ENCODE measurements at places on chromosomes 5 and 9. TPM values are rescaled to one million over a fixed set of nuclear protein-coding genes. Genes with fewer than 3 reads are reported as not detected.
A peak's percentile ranks its signal among the peaks of the same experiment; 100 is the strongest.

DNA sequence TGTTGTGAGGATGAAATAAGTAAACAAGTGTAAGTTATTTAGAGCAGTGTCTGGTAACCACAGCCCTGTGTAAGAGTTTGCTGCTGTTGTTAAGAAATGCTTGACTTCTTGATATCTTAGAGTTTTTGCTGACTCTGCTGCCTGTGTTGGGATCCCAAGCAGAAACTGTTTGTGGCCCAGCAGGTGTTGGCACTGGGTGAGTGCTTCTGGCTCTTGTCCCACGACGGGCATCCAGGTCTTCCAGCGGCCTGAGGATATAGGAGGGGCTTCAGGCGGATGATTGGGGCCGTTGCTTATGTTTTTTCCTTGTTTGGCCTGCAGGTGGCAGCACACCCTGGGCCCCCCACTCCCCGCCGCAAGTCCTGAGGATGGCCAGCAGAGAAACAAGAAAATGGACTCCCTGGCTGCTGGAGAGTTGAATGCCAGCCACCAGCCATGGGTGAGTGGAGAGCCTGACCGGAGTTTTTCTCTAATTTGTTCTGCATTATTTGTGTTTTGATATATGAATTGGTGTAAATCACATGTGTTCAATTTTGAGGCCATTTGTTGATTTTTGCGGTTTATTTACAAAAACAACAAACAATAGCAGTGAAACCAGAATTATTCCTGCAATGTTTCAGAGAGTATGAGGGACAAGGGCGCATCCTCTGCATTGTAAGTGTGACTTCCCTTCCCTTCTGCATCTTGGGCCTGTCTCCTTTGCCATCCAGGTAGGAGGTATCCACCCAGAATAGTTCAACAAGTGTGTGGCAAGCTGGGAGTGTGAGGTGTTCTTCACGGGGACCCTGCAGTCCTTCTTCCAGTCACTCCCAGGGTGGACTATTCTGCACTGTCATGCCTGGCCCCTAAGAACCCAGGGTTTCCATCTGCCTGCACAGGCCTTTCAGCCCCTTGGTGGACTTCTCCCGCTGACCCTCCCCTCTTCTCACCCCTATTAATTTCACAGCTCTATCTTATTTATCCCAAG is 50.3 kb downstream of the SLC22A5 start:
- peak overlapping the region; percentile 7 for H3K4me3 ChIP-seq
- peaks cover 100% of the 10 kb centered on the region for H3K4me1 ChIP-seq

GRCh38 chr5:72245951-72246532 is 74.0 kb downstream of the MRPS27 start:
- no peak overlapping the region for H3K4me3 ChIP-seq
- H3K36me3 ChIP-seq: no peaks in the 10 kb centered on the region
- no peak for DNase-seq
- peak overlapping the region; percentile 70 for H3K27ac ChIP-seq

DNA sequence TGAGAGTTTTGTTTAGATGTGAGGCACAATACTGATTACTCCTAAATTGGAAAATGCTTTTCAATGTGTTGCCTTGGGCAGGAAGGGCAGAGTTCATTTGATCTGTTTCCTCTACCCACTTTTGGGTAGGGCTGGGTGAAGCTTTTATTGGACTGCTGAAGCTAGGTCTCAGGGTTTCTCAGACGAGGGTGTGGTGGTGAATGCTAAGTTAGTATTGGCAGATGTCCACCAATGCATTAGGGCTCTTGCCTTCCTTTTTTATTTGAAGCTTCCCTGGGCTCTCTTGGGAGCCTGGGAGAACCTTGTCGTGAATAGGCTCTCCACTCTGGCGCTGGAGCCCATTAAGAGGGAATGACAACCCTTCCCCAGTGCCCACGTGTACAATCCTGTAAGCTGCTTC is 23.1 kb downstream of the SPTAN1 start:
- no peaks in the 10 kb centered on the region for H3K27me3 ChIP-seq
- no peak overlapping the region for H3K27ac ChIP-seq
- H3K4me3 ChIP-seq: no peak overlapping the region
- peaks cover 57% of the 10 kb centered on the region for H3K36me3 ChIP-seq

- H3K4me3 ChIP-seq: no peak overlapping the region
- no peaks in the 10 kb centered on the region for H3K27me3 ChIP-seq
- peak overlapping the region; percentile 60 for H3K27ac ChIP-seq
- H3K36me3 ChIP-seq: no peaks in the 10 kb centered on the region
Measured at GRCh38 chr5:68088302-68088701, 127.3 kb upstream of the PIK3R1 start.

DNA sequence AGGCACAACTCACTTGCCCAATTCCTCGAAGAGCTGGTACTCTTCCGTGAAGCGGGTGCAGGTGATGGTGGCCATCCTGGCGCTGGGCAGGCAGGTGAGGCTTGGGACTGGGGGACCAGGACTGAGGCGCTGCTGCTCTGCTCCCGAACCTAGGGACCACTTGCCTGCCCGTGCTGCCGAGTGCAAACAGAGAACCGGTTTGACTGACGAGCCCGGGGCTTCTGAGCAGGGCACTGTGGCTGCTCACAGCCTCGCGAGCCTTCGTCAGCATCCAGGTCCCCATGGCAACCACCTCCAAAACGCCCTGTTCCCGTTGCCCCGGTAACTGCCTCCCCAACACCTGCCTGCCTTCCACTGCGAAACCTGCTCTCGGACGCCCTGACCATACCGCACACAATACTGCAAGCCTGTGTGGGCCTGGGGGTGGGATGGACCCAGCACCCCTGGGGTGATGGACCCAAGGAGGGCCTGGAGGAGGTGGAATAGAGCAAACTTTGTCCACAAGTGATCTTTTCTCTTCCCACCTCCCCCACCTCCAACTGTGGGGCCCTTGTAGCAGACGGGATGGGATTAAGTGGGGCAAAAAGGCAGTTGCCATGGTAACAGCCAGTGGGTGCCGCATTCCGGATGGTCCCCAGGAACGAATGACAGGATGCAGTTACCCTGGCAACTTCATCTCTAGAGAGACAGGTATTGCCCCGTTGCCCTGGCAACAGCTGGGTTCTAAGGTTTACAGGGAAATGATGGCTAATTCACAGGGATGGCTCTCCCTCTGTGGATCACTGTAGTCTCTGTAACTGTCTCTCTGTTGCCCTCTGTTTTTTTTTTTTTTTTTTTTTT is at the start of gene CAMK2A:
Gene CAMK2A, minus strand, starts transcription at position 223 of the 840 bp plus-strand sequence. Its CDS starts 148 bp downstream, at position 75.
- no peak within 1 kb of the TSS for H3K27ac ChIP-seq
- no peak for DNase-seq
- no peak within 1 kb of the TSS for H3K4me3 ChIP-seq
- no peaks in the 10 kb centered on the region for H3K27me3 ChIP-seq
- H3K4me1 ChIP-seq: peaks cover 1% of the 10 kb centered on the region

DNA sequence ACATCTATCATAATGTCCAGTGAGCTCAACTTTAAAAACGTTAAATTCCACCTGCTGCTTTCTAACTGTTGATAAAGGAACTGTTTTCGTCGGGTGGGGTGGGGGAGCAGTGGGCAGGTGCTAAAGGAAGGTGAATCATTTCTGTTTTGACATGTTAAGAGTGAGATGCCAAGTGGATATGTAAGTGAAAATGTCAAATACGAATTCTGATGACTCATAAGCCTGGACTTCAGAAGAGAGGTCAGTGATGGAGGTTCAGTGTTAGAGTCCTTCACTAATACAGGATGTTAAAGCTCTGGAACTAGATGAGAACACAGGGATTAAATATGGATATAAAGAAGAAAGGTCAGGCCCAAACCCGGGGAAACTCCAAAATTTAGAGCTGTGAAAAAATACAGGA is 617.9 kb upstream of the CTNND2 start:
- no peaks in the 10 kb centered on the region for H3K4me1 ChIP-seq
- no peak overlapping the region for H3K4me3 ChIP-seq
- H3K27ac ChIP-seq: no peak overlapping the region
- no peaks in the 10 kb centered on the region for H3K36me3 ChIP-seq

The DMRT3 gene
- total RNA-seq: not detected

DNA sequence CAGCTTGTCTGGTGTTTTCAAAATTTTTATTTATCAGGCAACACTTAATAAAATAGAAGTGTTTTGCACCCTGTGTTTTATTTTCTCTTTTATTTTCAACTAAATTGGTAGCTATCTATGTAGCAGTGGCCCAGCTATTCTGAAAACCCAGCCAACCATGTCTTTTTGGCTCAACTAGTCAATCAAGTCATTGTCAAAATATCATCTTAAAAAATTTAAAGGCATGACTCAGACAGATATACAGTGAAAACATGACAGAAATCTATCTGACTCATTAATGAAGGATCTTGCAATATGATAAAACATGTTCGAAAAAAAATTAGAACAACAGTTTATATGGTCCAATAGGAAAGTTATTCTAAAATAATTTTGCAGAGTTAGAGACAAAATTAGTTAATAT is 75.1 kb downstream of the HSD17B4 start:
- H3K36me3 ChIP-seq: peaks cover 56% of the 10 kb centered on the region
- H3K27me3 ChIP-seq: no peaks in the 10 kb centered on the region
- no peak overlapping the region for H3K4me3 ChIP-seq
- H3K27ac ChIP-seq: no peak overlapping the region
- H3K4me1 ChIP-seq: no peaks in the 10 kb centered on the region

The ABCA1 gene
- 47.8 TPM for total RNA-seq

The TNC gene
- 468 TPM for total RNA-seq

The SOX30 gene
- 0.34 TPM for total RNA-seq

The SLC9A3 gene
- 5.0 TPM for total RNA-seq

The CDH9 gene
- not detected for total RNA-seq

DNA sequence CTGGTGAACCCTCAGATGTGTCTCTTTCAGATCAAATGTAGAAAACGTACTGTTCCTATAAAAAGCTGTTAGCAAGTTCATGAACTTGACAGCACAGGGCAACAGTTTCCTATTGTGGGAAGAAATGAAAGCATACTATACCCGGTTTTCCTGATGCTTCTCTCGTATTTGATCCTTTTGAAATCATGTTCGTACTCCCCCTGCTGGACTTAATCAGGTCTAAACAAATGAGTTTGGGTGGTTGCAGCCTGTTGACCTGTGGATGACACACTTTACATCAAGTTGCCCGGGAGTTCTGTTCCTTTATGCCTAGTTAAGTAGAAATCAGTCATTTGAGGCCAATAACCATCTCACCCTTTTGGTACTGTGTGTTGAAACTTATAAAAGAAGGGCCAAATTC is 1992.3 kb downstream of the MAT2B start:
- H3K27ac ChIP-seq: no peak overlapping the region
- no peak overlapping the region for H3K4me3 ChIP-seq
- DNase-seq: no peak
- H3K36me3 ChIP-seq: no peaks in the 10 kb centered on the region
- no peaks in the 10 kb centered on the region for H3K27me3 ChIP-seq
- H3K4me1 ChIP-seq: no peaks in the 10 kb centered on the region

DNA sequence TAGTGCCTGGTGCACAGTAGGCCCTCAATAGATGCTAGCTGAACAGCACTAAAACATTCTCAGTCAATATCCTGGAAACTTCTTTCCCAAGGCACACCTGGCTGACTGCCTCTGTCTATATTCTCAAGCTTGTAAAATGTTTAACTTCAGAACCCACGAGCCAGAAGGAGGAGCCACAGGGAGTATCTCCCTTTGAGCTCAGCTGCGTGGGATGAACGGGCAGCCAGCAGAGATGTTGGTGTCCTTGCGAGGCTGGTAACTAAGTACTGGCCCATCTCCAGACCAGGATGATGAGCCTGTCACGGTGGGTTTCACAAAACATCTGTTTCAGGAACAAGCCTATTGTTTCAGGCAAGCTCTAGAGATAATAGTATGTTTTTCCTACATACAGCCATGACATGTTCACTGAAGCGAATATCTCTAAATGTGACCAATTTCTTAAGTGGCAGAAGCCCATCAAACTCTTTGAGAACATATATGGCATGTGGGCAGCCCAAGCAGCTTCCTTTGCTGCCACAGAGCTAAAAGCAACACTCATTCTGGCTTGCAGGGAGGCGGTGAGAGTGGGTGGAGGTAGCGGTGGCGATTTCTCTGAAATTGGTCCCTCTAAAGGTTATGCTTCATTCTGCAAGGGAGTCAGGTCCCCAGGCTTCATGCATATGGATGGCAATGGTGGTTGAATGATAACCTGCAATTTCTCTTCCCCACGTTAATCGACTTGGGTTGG is 206.2 kb downstream of the TTLL11 start:
- no peaks in the 10 kb centered on the region for H3K36me3 ChIP-seq
- no peak for DNase-seq
- H3K27me3 ChIP-seq: no peaks in the 10 kb centered on the region
- no peak overlapping the region for H3K4me3 ChIP-seq
- H3K27ac ChIP-seq: no peak overlapping the region

DNA sequence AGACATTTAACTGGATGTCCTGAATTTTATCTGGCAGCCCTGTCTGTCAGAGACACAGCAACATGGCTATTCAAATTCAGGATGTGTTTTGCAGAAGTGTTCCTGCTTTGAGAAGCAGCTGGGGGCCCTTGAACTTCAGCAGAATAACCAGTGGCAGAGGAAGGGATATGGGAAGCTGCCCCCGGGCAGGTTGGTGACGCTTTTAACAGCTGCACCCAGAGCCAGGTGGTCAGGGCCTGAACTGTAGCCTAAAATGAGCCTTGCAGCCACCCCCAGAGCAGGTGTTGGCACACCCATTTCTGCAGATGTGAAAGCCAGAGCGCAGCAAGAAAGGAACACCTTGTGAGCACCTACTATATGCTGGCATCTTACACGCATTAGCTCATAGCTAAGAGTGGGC is 128.7 kb upstream of the BOD1 start:
- no peak for DNase-seq
- H3K27me3 ChIP-seq: no peaks in the 10 kb centered on the region
- no peaks in the 10 kb centered on the region for H3K36me3 ChIP-seq

- H3K4me3 ChIP-seq: no peak overlapping the region
- H3K36me3 ChIP-seq: no peaks in the 10 kb centered on the region
- peaks cover 33% of the 10 kb centered on the region for H3K4me1 ChIP-seq
Measured at GRCh38 chr9:20978249-20978648, 53.2 kb downstream of the HACD4 start.

GRCh38 chr5:118405650-118406061 is 582.7 kb downstream of the DTWD2 start:
- H3K4me1 ChIP-seq: no peaks in the 10 kb centered on the region
- no peaks in the 10 kb centered on the region for H3K27me3 ChIP-seq
- no peaks in the 10 kb centered on the region for H3K36me3 ChIP-seq
- no peak overlapping the region for H3K27ac ChIP-seq

DNA sequence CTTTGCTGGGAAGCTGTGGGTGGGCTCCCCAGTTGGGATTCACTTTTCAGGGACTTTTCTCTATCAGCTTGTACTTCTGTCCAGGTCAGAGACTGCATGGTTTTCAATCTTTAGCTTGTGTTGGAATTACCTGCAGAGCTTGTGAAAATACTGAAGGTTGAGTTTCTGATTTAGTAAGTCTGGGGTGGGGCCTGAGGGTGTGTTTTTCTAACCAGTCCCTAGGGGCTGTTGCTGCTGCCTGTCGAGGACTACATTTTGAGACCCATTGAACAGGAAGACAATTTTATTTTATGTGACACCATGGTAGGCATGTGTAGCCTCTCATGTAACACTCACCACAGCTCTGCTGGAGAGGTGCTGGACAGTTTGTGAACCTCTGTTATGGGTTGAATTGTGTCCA is 14.7 kb upstream of the MLANA start:
- H3K4me3 ChIP-seq: no peak overlapping the region
- H3K4me1 ChIP-seq: no peaks in the 10 kb centered on the region
- no peaks in the 10 kb centered on the region for H3K27me3 ChIP-seq

The MZB1 gene
- total RNA-seq: not detected

Data from esophagus muscularis mucosa (tissue), 4 donors.